ENCODE measurements at places on chromosomes 1 and 21.

DNA sequence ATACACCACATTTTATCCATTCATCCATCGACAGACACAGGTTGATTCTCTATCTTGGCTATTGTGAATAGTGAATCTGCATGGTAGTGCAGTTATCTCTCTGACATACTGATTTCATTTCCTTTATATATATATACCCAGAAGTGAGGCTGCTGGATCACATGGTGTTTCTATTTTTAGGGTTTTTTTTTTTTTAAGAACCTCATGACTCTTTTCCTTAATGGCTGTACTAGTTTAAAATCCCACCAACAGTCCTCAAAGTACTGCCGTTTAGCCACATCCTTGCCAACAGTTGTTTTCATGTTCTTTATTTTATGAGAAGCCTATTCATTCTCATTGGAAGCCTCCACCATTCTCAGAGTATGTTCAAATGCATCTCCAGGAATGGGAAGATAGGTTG is 258.7 kb upstream of the SNX7 start:
- no peak for DNase-seq

DNA sequence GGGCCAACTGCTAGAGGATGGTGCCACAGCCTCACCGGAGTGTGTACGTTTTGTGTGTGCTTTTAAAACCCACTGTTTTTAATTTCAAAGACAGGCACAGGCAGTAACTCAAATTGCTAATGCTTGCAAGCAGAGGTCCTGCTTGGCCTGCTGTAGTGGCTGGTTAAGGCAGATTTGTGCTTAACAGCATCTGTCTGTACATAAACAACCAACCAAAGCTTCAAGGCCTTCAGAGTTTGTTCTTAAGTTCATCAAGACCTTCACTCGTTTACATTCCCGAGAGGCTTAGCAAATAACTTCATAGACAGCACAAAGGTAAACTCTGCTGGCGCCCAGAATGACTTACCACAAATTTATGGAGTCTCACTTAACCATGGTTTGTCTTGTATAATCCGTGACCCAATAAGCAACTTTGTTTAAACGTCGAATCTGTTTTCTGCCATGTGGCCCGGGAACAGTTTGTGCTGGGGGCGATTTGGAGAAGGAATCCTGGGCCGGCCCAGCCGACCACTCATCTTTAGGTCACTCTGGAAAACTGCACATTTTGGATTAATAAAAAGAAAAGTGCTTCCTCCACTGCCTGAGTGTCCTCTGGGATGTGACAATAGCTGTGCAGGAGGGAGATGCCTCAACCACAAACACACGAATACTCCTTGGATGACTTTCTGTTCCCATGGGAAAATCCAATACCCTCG is 58.1 kb downstream of the CAPZB start:
- DNase-seq: no peak

GRCh38 chr21:28172376-28172775 is 820.3 kb downstream of the LTN1 start:
- DNase-seq: no peak

DNA sequence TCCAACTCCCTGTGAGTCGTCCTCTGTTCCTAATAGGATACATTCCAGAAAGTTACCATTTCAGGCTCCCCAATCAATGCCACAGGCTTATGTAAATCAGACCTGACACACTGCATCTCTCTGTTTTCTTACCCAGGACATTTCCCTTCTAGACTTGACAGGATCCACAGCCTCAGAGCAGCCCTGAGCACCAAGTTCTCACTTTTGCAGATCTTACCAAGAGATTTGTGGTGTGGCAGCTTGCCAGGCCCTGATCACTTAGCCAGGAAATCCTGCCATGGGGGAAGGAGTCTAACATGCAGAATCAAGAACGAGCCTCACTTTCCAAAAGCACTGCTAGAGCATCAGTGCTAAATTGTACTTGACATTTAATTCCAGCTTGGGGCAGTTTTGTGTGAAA is 202.9 kb downstream of the TBX15 start:
- no peak for DNase-seq

GRCh38 chr1:221487781-221488524 is 253.9 kb downstream of the DUSP10 start:
- DNase-seq: no peak

- no peak for DNase-seq
Observed at GRCh38 chr21:36959020-36959835, 7.2 kb downstream of the HLCS start.

DNA sequence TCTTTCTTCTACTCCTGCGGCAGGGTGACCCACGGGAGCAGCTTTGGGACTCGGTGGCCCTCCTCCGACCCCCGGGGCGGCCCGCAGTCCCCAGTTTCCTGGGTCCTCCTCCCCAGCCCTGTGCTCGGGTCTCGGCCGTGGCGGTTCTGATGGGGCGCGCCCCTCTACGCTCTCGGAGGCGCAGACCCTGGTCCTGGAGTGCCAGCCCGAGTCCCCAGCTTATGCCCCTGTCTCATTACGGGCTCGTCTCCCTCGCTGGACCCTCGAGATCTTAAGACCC is 430 bp downstream of the BTG2 start:
- no peak for DNase-seq

DNA sequence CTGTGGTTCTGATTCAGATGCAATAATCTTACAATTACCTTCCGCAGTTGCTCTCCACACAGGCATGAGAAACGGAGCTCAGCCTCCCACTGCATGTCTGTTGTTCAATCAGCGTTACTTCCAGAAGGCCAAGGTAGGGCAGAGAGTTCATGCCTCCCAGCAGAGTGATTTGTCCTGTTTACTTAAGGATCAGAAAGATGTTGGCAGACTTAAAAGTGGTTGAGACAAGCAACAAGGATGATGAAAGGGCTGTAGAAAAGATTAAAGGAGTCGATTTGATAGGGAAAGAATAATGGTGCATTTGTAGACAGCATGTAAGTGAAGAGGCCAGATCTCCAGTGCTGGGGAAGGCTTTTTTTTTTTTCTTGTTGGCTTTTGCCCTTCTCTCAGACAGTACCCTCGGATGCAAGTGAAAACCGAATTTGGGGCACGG is 26.6 kb downstream of the ARMH1 start:
- no peak for DNase-seq

DNA sequence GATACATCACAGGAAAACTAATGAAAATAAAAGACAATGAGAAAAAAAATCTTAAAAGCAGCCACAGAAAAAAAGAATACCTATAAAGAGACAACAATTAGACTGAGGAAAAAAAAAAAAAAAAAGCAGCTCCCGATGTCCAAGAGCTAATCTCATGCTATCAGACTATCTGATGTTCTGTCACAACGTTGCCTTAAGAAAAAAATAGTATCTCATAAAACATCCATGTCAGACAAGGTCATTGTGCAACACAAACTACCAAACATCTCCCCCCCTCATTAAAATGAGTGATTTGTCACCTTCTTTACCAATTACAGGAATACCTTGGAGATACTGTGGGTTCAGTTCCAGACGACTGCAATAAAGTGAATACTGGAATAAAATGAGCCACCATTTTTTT is 68.9 kb downstream of the ZNF644 start:
- no peak for DNase-seq

GRCh38 chr1:23023174-23023845 is 4.0 kb downstream of the KDM1A start:
- no peak for DNase-seq

DNA sequence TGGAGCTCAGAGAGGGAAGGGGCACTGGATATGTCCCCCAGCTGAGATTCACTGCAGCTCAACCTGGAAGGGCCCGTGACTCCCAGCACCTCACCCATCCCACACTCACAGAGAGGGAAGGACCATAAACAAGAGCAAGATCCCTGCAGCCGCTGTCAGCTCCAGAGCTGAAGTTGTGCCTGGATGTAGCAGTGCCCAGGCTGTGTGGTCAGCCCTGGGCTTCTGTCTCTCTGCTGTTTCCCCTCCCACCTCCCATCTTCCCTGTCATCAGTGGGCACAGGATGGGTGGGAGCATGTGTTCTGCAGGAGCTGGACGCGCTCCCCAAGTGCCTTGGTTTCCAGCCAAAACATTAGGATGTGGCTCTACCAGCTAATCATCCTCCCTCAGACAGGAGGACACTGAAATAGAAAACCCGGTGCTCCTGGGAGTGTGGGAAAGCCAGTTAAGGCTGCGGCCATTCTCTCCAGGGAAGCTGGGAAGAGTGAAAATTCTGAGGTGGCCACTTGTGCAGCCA is 282.7 kb downstream of the NPHP4 start:
- no peak for DNase-seq

GRCh38 chr1:173002891-173003838 is 47.6 kb downstream of the TNFSF18 start:
- DNase-seq: no peak

GRCh38 chr1:58765441-58765840 is 18.4 kb downstream of the JUN start:
- DNase-seq: no peak

DNA sequence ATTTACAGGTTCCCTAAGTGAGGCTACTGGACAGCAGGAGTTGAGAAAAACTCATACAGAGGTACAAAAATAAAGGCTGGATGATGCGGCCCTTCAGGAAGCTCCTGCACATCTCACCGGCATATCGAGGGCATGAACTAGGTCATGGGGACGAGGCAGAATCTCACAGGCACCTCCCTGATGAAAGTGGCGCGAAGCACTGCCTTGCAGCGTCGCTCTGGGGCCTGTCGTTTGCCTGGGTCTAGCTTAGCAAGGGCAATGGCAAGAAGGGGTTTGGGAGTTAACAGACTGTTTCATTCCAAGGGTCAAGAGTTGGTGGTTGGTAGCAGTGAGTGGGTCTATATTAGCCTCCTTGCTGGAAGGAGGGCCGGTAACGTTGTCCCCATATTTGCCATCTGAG is 103.5 kb upstream of the IRF2BP2 start:
- DNase-seq: no peak

DNA sequence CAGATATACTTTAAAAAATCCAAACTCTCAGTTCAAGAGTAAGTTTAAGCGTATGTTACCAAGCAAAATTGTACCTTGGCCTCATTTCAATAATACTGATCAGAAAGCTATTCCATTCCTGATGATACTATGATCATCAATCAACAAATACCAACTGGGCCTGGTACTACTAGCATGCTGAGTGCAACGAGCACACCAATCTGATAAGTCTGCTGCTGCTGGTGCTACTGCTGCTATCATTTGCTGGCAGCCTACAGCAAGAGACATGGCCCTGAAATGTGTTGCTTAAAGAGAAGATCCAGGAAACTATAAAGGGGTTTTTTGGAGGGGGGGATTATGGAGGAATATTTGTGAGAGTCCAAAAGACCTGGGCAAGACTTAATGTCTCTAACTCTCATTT is 39.7 kb downstream of the NME7 start:
- DNase-seq: no peak

GRCh38 chr1:54575605-54576290 is 27.7 kb downstream of the ACOT11 start:
- DNase-seq: no peak

DNA sequence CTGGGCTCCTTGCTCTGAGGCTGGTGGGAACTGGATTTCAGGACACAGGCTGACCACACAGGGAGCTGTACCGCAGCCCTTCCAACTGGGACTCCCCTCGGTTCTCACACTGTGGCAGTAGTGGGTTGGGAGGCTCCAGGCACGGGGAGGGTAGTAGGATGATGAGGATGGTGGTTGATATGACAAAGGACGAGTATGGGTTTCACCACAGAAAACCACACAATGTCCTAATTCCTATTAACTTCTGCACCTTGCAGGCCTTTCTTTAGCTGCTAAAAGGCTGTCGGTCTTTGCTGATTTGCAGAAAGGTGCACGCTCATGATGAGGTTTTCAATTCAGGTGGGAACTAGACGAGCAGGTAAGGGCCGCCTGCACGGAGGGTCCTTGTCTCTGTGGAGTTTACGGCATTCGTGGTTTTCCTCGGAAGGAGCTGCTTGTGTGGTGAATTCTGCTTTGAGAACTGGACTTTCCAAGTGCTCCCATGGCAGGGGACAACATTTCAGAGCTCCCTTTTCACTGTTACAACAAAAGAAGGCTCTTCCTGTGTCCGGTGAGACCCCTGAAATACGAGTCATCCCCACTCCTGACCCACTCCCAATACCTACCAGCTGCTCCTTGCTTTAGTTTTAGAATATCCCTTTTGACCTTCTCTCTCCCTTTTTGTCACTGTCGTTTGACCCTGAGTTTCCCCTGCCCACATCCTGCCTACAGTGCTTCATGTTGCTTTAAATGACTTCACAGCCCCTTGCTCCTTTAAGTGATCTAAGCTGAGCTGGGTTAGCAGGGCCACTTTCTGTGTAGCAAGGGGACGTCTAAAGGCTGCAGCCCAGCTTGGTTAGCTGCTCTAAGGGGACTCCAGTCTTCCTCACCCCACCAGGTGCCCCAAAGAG is 125.1 kb downstream of the MRPS6 start:
- DNase-seq: no peak

- no peak for DNase-seq
Observed at GRCh38 chr1:69814926-69815325, 247.2 kb downstream of the LRRC7 start.

- no peak for DNase-seq
Observed at GRCh38 chr1:221778535-221779142, 36.8 kb upstream of the DUSP10 start.

DNA sequence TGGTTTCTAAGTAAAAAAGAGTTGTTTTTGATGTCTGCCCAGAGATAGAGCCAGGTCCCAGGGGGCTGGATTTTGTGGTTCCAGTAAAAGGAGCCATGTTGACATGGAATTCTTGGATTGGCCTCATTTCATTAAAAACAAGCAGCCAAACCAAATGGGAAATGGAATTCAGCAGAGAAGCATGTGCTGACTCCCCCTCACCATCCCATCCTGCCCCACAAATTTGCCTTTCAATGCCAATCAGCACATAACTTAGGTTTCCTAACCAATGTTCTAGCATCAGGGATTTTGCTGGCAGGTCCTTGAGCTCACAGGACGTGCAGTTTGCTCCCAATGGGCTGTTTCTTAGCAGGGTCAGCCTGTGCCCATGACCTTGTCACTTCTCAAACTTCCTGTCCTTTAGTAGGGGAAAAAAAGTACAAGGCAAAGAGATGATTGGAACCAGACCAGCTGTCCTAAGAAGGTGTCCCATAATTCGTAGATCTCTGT is 101.5 kb upstream of the GADD45A start:
- DNase-seq: no peak

DNA sequence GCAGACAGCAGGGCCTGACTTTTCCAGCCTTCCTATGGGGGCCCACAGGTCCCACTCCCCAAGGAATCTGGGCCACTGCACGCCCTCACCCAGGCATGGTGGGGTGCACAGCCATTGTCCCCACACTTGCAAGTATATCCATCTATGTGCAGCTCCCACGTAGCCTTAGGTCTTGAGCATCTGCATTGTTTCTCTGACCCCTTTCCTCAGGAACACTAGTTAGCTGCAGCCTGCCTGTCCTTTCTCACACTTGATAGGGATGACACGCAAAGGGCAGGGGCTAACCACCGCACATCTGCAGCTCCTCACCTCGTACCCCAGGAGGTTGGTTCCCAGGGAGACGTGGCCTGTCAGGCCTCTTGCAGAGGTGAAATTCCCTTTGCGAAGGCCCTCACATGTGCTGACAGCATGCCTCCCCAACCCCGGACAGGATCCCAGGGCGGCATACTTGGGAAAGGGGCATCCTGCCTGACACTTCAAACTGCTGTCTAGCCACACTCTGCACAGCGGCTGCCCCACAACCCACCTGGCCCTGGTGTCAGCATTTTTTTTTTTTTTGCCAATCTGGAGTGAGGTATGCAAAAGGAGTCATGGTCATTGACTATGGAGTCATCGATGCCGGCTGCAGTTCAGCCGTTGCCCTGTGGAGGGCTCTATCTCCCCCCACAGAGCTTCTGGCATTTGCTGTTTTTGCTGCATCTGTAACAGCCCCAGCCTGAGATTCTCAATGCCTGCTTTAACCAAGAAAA is 5.0 kb downstream of the JMJD4 start:
- no peak for DNase-seq

- no peak for DNase-seq
Observed at GRCh38 chr1:193806079-193807048, 620.0 kb upstream of the B3GALT2 start.

All from effector CD8-positive, alpha-beta T cell (primary cell).